ENCODE measurements at places on chromosomes 7 and 10.
A peak's percentile ranks its signal among the peaks of the same experiment; 100 is the strongest.

GRCh38 chr10:102906507-102906906 lies 11.6 kb upstream of the CNNM2 start:
- DNase-seq = no peak

DNA sequence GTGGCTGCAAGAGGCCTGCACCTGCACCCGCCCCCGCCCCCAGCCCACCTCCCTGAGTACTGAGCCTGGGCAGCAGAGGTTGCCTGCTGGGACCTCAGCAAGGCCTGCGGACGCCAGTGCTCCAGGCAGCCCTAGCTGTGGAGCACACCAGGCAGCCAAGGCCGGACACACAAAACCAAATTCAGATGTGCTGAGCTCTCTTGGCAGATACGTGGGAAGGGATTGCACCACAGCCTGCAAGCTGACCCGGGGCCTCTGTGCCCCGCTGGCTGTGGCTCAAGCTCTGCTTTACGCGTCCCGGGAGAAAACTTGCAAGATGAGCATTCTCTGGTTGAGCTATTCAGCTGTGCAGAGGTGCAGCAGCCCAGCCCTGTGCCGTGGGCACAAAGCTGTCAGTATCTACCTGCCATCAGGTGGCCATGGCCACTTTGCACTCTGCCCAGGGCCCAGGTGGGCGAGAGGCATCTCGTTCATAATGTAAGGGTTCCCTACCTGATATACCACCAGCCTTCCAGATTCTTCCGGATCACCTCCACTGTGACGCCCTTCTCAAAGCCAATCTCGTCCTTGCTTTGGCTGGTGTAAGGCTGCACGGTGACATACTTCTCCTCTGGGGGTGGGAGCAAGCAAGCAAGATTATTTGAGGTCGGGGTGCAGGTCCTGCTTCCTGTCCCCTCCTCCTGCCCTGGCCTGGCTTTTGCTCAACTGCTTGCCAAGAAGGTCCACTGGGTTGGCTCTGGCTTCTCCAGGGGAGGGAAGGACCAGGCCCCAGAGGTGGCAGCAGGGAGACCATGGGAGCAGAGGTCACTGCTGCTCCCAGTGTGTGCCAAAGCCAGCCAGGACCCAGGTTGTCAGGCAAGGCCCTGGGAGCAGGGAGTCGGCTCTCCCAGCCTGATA lies 123.4 kb downstream of the NEURL1 start:
- no peak for DNase-seq

GRCh38 chr7:110001254-110001938 lies 1089.5 kb upstream of the LRRN3 start:
- no peak for DNase-seq

DNA sequence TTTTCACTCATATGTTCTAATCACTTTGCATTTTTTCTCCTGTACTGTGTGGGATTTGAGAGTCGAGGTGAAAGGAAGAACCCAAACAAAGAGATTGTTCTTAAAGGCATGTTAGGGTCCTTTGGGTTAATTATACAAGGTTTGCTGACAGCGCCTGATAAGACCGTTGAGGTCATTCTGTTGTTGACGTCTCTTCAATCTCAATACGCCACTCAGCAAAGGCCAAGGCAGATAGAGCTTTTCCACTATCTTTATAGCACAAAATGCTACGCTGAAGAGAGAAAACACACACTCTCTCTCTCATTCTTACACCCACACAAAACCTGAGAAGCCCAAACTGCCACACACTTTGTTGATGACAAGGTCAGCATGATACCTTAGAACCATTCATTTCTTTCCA lies 228.7 kb downstream of the CNTNAP2 start:
- DNase-seq = no peak

DNA sequence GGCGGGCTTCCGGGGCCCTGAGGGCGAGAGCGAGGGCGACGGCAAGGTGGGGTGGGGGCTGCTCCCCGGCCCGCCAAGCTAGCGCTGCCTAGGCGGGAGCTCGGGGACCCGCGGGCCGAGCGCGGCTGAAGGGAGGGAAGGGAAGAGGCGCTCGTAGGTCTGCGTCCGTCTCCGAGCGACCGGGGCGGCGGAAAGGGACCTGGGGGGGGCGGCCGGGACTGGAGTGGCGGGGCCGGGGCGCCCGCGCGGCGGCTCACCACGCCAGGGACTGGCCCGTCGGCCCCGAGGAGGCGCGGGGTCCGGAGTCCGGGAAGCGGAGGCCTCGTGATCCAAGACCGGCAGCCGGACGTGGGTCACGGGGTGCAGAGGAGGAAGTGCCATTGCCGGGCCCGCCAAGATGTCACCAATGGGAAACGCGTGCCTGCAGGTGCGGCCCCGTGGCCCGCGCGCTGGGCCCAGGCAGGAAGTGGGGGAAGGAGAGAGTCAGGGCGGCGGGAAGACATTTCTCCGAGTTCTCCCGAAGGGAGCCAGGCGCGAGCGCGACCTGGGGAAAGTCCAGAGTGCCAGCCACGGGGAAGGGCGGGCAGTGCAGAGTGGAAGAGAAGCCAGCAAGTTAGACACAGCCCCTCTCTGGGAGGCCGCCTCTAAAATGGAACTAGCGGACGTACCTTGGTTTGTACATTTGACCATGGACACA lies 11.9 kb downstream of the HNRNPF start:
- DNase-seq = peak; percentile 82

- no peak for DNase-seq
Observed at GRCh38 chr10:112221545-112221944, 38.0 kb upstream of the GPAM start.

DNA sequence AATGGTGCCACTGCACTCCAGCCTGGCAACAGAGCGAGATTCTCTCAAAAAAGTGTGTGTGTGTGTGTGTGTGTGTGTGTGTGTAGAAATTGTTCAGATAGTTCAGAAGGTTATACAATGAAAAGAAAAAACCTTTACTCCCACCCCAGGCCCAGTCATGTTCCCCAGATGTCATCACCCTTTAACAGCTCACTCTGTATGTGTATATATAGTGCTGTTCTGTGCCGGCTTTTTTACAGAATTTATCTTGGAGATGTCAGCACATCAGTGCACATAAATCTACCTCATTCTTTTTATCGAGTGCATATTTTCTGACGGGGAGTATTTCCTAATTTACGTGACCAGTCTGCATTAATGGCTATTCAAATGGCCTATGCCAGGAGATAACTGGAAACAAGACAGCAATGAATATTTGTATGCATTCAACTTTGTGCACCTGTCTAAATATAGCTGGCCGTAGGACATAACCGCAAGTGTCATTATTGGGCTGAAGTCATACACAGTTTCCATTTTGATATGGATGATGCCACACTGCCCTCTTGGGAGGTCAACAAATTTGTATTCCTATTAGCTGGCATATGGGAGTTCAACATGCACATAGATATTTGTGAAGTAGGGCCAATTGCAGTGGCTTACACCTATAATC lies 11.7 kb downstream of the NIPSNAP2 start:
- DNase-seq = no peak

DNA sequence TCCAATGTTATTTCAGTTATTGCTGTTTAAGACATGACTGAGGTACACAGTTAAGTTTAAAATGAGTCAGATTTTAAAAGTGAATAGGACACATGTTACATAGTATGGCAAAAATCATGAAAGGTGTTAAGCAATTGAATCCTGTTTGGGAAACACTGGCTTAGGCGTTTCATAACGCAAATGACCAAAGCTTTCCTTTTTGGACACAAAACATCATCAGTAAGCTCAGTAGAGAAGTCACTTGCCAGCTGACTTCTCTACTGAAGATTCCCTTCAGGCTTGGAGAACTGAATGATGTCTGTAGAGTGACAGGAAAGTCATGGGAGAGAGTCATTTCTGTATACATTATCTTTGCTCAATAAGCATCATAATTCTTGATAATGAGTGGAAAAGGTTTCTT lies 64.4 kb upstream of the RSBN1L start:
- no peak for DNase-seq

DNA sequence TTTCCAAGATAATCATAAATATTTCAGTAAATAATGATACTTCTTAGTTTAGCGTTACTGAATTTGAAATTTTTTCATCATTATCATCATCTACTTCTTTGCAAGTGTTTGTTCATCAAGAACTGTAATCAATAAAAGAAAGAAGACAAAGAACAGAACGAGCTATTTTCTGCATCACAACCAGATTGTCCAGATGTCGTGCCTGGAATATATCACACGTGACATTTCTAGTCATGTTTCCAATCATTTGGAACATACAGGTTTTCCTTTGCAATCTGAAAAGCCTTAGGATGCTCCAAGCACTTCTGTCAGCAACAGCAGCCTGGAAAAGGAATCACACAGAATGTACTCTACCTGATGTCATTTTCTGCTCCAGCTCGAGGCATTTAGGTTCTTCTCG lies 107.4 kb downstream of the FAM107B start:
- DNase-seq = no peak

DNA sequence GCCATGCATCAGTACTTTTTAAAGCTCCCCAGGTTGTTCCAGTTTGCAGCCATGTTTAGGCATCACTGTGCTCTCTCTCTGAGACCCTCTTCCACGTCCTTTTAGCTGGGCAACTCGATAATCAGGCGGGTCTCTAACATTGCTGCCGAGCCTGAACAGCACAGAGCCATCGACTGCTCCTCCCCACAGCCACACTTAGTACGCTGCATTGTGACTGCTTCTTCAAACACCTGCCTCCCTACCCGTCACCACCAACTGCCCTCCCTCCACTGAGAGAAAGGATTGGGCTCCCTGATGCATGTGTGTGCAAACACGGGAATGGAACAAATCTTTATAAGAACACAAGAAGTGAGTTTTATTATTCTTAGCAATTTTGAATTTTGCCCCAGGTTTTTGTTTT lies 11.4 kb upstream of the TACR2 start:
- DNase-seq = no peak

DNA sequence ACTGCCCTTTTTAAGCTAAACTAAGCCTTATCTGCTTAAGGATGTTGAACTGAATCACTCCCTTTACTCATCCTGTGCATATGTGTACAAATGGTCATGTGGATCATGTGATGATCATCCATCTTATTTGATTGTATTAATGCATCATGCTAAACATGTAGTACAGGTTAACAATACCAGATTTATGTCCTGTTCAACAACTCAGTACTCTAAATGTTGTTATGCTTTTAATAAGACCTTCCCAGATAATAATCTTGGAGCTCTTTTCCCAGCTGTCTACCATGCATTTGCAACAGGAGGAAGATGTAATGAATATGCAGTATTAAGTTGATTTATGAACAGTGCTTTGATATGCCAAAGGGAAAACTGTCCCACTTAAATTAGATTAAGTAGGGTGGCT lies 318.0 kb downstream of the BICC1 start:
- DNase-seq = no peak

DNA sequence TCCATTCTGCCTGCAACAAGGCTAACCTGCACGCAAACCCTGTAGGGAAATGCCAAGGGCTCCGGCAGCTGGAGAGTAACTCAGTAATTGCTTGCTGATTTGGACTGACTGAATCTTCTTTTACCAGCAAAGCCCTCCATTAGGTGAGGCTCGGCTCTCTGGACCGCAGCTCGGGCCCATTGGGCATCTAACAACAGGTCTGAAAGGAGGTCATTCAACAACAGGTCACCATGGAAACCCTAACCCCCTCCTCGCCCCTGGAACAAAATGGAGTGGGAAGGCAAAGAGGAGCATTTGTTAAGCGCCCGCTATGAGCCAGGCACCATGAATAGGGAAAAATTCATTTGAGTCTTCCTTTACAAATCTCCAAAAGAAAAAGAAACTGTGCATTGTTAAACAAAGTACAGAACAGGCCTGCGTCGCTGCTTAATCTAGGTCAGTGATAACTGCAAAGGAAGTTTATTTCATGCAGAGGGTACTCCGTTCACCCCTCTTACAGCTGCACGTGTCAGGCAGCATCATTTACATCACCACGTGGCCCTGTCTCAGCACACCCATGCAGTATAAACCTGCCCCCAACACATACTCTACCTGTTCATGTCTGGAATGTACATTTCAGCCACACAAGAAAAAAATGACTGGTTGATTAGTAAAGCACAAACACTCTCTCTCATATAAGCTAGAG lies 248.8 kb upstream of the NEBL start:
- DNase-seq = no peak

DNA sequence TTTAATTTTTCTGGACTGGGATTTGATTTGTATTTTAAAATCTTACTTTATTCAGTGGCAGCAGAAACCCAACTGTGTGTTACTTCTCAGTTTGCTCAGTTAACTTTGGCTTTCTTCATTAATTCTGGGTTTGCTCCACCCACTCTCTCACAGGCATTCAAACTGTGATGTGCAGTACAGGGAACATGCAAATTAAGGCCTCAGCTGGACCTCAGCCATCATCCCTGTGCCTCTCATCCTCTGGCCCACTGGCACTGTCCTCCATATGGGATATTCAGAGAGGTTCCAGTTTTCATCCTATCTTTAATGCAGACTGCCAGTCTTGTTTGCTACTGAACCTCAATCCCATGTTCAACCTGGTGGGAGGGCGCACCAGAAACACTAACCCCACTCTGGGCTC lies 743.4 kb upstream of the IGFBP3 start:
- no peak for DNase-seq

GRCh38 chr7:115094163-115094562 lies 172.3 kb downstream of the MDFIC start:
- DNase-seq = no peak

- DNase-seq = no peak
Observed at GRCh38 chr7:36758879-36759278, 34.6 kb upstream of the AOAH start.

DNA sequence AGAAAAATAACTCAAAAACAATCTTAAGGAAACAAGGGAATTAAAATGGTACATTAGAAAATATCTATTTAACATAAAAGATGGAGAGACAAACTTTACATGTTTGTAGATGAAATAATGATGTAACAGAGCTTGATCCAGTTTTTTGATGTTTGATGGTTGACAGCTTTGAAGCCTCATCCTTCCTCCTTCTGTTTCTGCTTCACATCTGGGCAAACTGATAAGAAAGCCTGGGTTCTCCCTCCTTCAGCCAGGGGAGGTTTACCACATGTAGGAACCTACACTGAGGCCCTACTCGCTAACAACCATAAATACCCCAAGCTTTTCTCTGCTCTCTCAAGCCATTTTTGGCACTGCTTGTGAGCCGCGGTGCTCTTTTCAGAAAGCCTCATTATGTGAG lies 82.8 kb upstream of the ZNF32 start:
- DNase-seq = no peak

DNA sequence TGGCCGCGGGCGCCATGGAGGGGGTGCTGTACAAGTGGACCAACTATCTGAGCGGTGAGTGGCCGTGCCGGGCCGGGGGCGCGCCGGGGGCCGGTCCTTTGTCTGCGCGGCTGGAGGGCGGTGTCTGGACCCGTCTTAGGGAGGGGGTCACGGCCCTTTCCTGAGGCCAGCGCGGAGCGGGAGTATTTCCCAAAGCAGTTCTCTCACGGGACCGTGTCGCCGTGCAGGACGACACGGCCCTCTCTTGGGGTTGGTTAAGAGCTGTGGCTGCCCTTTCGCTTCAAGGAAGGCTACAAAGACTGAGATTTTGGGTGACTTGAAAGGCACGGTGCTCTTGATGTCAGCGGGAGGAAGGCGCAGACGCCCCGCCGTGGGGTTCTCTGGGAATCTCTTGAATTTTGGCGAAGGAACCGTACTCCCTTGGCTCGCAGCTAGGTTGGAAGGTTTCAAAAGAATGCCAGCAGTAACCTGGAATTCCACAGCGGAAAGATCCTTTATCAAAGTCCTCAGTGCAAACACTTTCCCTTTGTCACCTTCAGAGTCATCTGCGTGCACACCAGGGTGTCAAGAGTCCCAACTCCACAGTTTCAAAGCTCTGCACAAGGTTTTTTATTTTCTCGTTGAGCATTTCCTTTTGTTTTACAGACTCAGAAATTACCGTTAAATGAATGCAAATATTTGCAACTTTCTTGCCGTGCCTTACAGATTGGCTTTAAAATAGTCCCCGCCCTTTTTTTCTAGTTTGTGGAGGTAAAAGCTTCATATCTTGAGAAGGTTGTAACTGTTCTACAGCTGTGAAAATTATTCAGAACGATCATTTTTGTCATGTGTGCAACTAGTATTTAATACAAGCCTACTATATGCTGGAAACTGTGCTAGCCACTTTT lies 780 bp downstream of the PLEKHA8 start:
- peak; percentile 9 for DNase-seq
